Left ventricle myocardium superior (tissue), 1 donor: ENCODE measurements at places on chromosomes 6 and 20. TPM values are rescaled to one million over a fixed set of nuclear protein-coding genes. Genes with fewer than 3 reads are reported as not detected.

GRCh38 chr6:9527679-9528286 lies 887.1 kb downstream of the TFAP2A start:
- DNase-seq: no peak

TMEM170B gene
- 5.4 TPM for total RNA-seq

EMILIN3 gene
- 4.3 TPM for total RNA-seq

DNA sequence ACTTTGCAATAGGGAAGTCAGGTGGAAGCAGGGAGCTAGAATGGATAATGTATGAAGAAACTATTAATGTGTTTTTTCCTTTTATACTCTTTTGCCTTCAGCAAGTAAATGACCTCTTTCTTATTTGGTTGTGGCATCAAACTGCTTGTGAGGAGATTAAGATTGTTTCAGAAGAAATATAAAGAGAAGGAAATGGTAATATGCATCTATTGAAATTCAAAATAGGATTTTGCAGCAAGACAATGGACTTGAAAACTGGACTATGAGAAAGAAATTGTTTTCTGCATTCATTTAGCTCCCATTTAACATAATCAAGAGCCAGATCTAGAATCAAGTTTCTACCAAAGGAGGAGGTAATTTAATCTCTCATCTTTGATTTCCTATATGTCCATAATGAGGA lies 32.3 kb upstream of the KIFC1 start:
- no peak for DNase-seq

- DNase-seq: no peak
Observed at GRCh38 chr20:32775336-32775991, 13.3 kb downstream of the DNMT3B start.

DNA sequence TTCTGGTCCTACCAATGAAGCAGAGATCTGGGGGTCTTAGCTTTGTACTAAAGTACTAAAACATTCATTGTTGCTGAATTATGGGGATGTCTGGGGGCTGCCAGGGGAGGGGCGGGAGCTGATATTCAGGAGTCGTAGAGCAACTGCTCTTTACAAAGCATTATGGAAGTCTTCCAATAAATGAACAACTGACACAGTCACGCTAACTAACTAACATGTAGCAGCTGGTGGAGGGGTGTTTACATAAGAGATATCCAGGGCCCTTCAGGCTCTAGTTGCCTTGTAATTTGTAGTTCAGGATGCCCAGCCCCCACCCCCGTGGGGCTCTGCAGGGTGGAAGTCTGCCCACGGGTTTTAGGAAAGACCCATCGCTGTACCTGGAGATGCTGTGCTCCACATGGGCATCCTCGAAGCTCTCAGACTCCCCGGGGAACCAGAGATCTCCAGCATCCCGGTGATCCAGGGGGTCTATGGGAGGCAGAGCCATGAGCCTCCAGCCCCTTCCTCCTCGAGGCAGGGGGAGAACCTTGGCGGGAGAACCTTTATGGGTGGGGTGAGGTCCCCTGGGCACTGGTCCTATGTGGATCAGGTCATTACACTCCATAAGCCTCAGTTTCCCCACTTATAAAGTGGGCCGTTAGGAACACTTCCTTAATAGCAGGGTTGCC lies 3.4 kb downstream of the TREM2 start:
- DNase-seq: no peak

- DNase-seq: no peak
Observed at GRCh38 chr6:155024391-155025027, 29.4 kb downstream of the TIAM2 start.
